Kidney (tissue), 22 donors: ENCODE measurements at places on chromosomes 5 and 9.

DNA sequence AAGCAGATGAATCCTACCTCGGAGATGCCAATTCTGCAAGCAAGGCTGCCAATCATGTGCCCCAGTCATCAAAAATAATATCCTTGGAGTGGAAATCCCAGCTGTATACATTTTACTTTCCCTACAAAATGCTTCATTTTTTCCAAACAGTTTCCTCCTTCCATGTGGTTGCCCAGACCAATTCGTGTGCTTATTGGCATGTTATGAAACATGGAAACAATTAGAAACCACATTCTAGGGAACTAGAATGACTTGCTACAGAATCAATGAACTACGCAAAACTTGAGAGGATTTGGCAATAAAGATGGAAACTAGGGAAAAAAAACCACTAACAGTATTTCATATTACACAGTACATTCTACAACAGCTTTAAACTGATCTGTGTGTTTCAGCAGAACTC lies 584.5 kb upstream of the DMAC1 start:
- no peak for DNase-seq

DNA sequence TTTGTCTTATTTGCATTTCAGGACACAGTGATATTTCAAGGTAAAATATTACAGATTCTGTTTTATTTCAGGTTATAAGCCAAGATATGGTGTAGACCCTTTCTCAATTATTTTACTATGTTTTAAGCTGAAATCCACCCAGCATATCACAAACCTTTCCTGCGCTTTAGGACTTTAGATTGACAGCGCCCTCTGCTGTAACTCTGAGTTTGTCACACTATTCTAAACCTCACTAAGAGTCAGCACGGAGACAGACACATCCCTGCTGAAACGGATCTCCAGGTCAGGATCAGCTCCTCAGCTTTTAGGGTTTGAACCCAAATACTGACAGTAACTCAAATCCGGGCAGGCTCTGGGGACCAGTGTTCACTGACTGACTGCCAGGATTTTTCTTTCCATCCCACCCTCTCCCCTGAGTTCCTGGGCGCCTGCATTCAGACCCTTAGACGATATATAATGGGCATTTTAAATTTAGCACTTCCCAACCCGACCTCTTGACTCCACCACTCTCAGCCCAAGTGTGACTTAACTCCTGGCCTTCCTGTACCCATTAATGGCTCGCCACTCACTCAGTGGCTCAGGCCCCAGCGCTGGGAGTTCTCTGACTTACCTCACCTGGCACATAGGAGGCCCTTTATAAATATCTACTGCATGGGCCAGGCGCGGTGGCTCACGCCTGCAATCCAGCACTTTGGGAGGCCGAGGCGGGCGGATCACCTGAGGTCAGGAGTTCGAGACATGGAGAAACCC lies 33.5 kb downstream of the TLX3 start:
- DNase-seq = peak; percentile 81

- DNase-seq = peak; percentile 63
Observed at GRCh38 chr9:124810663-124811355, 33.9 kb downstream of the OLFML2A start.

DNA sequence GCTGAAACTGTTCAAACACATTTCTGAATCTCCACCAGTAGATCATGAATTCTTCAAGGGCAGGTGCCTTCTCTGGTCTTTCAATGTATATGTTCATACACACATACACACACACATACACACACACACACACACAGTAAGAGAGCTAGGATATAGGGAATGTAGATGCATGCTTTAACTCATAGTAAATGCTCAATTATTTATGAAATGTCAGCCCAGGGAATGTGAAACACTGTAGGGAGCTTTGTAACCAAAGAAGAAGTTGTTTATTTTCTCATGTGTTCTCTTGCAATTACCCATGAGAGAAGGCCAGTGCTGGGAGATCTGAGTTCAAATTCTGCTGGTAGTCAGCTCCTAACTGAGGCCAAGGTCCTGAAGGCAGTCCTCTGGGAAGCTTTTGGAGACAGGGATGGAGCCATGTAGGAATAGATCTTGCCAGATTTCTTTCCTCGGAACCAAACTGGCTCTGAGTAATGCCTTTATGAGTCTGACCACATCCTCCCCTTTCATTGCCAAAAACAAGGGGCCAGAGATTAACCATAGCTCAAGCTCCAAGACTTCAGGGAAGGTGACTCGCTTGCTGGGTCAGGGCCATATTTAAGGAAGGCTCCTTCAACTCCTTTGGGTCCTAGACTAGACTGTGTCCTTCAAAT lies 487.0 kb upstream of the TNC start:
- DNase-seq = no peak

- DNase-seq = peak; percentile 90
Observed at GRCh38 chr5:16616536-16617273, at the start of gene RETREG1. Gene RETREG1, minus strand, starts transcription at chr5:16616997. Its CDS starts 26 bp downstream, at chr5:16616971.

DNA sequence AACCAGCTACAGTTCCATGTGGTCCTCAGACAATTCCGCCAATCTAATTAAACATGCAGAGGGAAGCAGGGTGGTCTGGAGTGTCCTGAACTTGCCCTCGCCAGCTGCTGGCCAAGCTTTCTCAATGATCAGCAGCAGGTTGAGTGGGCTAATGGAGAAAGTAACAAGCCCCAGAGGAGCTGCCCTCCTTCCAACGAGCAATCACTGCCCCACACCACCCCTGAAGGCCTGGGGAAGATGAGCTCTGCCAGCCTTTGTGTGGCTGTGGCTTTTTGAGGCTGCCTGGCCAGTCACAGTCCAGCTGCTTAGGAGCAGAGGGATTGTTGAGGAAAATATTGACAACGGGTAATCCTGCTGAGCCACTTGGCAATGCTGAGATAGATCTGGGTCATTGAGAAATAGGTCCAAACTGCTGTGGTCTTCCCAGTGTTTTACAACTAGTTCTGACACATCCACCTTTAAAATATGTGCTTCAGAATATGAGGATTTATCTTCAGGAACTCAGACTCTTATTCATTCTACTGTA lies 107.3 kb downstream of the CD180 start:
- no peak for DNase-seq

- no peak for DNase-seq
Observed at GRCh38 chr9:133823189-133824105, 85.3 kb upstream of the SARDH start.

DNA sequence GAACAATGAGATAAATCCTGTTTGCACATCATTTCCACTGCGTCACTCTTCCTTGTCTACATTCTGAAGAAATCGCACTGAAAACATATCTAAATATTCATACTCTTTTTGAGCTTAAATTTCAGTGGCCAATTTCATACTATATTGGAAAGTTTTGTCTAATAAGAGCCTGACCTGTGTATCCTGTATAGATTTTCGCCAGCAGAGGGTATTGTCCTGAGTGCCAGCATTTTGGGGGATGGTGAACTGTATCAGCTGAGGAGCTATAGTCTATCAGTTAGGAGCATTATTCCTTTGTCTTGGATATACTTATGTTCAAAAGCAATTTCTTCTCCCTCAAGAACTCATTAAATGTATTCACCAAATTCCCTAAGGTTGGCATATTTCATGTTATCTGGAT lies 102.3 kb downstream of the SEMA6A start:
- no peak for DNase-seq
